LHCN-M2 (cell line): ENCODE measurements at places on chromosomes 5 and 9. TPM values are rescaled to one million over a fixed set of nuclear protein-coding genes. Genes with fewer than 3 reads are reported as not detected.

The OR1J2 gene
- total RNA-seq, result not detected in 2 replicates

The SPATA31A3 gene
- total RNA-seq, result not detected in 2 replicates

The C5orf46 gene
- not detected in 2 replicates for total RNA-seq

The HTR1A gene
- total RNA-seq, result not detected in 2 replicates

The CSF2 gene
- total RNA-seq, result not detected in 2 replicates

The CARD6 gene
- total RNA-seq, result 3.2 and 4.1 TPM in 2 replicates

The AIF1L gene
- 0.06 TPM in 1 of 2 replicates, not detected in the other for total RNA-seq

The CAVIN4 gene
- total RNA-seq, result 2.2 and 5.2 TPM in 2 replicates
